Astrocyte (in vitro differentiated cells and primary cell): ENCODE measurements at places on chromosomes 6 and 20. TPM values are rescaled to one million over a fixed set of nuclear protein-coding genes. Genes with fewer than 3 reads are reported as not detected.

DNA sequence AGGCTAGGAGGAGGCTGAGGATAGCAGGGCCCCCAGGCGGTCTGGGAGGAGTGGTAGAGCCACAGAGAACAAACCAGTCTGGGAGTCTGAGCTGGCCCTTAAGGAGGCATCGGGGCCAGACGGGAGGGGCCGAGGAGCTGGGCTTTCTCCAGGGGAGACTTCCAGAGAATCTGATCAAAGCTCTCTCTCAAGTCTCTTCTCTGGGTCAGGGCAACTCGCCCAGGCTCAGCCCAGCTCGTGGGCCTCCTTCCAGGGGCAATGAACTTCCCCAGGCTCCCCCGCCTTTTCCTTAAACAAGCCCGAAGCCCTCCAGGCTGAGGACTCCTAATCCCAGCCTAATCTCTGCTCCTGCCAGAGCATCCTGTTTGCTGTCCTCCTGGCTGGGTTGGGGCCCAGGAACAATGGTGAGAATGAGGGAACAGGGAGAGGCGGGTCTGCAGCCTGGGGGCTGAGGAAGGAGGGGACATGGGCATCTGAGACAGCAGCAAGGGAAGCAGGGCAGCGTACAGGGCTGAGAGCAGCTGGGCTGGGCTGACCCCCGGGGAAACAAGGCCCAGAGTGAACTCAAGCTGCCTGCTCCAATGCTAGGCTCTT, 173.6 kb downstream of the ANKRD60 start:
- DNase-seq: no peak

- DNase-seq: peak; percentile 34
Measured at GRCh38 chr20:17680836-17681725, 961 bp downstream of the RRBP1 start.

DNA sequence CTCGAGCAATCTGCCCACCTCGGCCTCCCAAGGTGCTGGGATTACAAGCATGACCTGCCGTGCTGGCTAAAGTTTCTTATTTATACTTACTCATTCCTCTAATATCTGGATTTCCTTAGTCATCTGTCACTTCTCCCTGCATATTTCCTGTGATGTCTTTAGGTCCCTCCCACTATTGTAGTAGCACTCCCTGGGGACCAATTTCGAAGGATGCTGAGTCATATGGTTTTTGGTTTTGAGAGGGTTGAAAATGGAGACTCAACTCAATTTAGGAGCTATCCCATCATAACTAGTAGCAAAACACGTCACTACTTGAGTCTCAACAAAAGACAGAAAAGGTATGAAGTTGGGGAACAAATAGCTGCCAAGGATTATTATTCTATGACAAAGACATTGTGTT, 20.2 kb downstream of the MCUR1 start:
- peak; percentile 74 for DNase-seq

- no peak for DNase-seq
Measured at GRCh38 chr6:120938876-120939472, 395.3 kb downstream of the TBC1D32 start.

IYD gene
- total RNA-seq: not detected in 2 replicates

DNA sequence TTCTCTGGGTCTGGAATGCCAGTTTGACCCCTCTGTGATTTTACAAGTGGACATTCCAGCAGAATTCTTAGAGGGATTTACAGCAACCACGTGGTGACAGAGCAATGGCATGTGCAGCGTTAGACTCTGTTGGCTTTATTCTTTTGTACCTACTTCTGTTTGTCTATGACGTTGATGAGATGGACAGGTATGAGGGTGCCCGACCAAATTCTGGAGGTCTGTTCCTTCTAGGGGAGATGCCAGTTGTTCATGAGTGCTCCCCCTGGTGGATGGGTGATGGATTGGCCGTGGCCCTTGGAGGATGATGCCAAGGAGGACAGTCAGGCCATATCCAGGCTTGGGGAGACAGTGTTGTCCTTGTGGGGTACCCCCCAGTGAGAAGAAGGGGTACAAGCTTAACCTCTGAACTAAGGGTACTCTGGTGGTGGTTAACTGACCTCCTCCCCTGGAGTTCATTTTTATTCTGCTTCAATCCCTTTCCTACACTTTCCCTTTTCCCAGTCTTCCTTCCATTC, 198.6 kb downstream of the DTNBP1 start:
- no peak for DNase-seq

- DNase-seq: no peak
Measured at GRCh38 chr6:11727346-11727997, 51.1 kb downstream of the ADTRP start.

TFAP2D gene
- not detected in 2 replicates for total RNA-seq
